ENCODE measurements at places on chromosomes 2 and 18.
A peak's percentile ranks its signal among the peaks of the same experiment; 100 is the strongest.

- no peak for DNase-seq
Measured at GRCh38 chr2:27378096-27378808, 2.3 kb downstream of the ZNF513 start.

DNA sequence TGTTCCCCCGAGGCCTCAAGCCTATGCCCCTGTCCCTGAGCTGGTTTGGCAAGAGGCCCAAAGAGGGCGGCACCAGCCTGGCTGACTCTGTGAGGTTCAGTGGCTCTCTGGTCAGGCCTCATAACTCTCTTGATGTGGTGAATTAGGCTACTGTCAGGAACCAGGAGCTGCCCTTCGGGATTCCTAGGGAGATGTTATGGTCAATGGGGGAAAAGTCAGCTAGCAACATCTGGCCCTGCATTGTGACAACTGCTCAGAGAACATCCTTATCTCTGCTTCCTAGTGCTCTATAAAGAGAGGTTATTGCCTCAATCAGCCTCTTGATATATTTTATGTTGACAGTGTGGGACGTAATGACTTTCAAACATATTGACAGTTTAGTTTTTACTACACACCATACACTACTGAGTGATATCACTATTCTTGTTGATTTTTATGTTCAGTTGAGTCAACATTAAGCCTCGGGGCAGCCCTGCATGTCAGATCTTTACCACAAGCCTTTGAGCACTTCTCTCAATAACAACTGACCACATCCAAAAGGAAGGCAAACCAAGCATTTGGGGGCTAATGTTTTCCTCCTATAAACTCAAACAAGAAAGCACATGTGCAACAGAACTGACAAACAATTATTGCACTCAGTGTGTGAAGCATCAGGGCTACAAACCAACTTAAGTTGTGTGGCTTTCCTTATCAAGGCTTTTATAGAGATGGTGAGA, 448.3 kb upstream of the SLC14A2 start:
- DNase-seq, result no peak

DNA sequence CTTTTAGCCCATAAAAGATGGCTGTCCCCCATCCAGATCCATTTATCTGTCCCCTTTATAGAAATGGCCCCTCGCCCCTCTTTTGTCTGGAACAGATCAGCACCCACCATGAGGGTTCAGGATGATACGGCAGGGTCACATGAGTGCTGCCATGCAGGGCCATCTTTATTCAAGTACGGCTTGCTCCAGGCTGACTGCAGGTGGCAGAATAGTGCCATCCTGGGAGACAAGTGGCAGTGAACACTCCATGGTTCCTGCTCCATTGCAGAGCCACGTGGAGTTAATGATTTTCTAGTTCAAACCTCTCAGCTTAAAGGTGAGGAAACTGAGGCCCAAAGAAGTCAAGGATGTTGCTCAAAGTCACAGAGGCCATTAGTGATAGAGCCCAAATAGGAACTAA, 180.6 kb downstream of the CLIP4 start:
- no peak for DNase-seq

GRCh38 chr18:58241877-58242276, 197.9 kb downstream of the NEDD4L start:
- DNase-seq, result no peak

DNA sequence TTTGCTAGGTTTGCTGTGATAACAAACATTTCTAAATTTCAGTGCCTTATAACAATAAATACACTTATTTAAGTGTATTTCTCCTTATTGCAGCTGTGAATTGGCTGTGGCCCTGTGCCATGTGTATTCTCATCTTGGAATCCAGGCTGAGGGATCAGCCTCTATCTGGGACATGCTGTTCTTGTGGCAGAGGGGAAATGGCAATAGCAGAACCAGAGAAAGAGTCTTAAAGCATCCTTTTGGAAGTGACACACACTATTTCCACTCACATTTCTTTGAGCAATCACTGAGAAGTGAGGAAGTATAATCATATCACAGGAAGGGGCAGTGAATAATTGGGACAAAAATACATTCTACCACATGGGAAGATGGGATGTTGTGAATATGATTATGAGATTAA, 66.2 kb upstream of the PROKR1 start:
- no peak for DNase-seq

GRCh38 chr2:96260387-96261260, 5.2 kb downstream of the TMEM127 start:
- peak; percentile 19 for DNase-seq

DNA sequence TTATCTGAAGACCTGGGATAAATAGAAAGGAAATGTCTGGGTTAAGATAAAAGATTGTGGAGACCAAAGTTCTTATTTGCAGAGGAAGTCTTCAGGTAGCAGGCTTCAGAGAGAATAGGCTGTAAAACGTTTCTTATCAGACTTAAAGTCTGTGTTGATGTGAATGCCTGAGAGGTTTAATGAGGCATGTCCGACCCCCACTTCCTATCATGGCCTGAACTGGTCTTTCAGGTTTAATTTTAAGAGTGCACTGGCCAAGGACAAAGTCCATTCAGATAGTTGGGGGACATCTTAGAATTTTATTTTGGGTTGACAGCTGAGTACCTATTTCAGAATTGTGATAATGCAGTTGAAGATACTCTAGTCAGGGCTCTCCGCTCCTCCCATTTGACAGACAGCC, 92.1 kb downstream of the ATL2 start:
- DNase-seq, result no peak

DNA sequence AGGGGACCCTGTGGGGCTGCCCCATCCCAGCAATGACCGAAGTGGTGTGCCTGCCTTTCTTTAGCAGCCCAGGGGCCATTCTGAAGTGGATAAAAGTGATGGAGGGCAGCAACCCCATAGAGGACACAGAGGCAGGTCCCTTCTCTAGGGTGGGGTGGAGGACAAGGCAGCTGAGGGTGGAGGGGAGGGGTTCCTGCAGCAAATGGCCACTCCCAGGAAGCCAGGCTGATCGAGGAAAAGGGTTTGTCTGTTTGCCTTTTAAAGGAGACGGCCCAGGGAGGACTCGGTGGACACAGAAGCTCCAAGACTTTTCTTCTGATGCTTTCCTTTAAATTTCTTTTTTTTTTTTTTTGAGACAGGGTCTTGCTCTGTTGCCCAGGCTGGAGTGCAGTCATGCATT, 272.8 kb downstream of the TWIST2 start:
- DNase-seq, result no peak

DNA sequence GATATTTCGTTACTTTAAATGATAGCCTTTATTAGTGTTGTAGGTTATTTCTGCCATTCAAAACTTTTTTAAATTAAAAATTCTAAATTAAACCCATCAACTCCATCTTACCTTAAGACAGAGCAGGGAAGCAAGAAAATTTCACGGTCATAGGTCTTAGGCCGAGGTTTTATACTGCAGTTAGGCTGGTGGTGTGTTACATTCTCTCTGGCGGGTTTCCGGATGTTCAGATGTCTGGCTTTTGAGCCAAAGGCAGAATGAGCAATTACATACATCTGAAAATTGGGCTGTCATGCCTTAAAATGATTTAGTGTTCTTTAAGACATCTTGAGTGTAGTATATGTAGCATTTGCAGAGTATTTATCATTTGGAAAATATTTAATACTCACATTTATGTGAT, 27.9 kb downstream of the GLS start:
- DNase-seq, result no peak

- DNase-seq, result no peak
Measured at GRCh38 chr2:47300609-47301276, 102.2 kb upstream of the MSH2 start.

DNA sequence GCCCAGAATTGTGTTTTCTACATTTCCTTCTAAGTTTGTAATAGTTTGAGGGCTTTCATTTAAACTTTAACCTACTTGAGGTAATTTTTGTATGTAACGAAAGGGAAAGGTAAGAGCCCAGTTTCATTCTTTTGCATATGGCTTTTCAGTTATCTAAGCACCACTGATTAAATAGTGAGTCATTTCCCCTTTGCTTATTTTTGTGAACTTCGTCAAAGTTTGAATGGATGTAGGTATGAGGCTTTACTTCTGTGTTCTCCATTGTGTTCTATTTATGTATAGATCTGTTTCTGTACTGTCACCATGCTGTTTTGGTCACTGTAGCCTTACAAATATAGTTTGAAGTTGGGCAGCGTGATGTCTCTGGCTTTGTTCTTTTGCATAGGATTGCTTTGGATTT, 944.8 kb upstream of the CNTNAP5 start:
- no peak for DNase-seq

DNA sequence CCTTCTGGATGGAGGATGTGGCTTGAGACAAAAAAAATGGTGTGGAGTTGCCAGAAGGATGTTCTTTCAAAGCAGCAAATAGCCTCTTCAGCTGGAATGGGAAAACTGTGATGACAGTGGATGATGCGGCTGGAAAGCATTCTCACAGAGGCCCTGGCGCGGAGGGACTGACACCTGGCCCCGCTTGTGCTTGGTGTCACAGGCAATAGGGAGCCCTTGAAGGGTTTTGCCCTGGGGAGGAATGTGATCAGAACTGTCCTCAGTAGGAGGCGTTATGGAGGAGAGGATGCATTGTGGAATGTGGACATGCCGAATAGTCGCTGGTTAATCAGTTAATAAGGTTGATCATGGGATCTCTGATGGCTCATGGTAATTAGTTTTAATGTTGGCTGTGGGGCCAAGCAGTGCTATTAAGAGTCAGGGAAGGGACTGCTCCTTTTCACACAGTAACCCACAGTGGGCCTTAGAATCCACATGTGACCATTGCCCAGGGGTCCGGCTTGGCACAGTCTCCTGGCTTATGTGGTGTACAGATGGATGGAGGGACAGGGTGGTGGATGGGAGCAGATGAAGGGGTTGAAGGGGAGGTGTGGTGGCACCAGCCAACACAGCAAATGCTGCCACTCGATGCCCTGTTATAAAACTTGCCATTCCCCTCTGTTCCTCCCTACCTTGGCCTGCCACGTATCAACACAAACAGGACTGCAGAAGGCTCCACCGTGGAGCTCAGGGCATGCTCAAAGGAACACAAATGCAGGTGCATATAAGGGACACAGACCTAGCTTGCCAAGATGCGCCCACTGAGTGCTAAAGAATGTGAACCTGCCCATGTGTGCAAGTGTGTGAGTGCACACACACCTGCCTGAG, 71.7 kb downstream of the CIB4 start:
- no peak for DNase-seq

GRCh38 chr18:27301615-27302378, 116.7 kb upstream of the CHST9 start:
- no peak for DNase-seq

- DNase-seq, result no peak
Measured at GRCh38 chr18:79878741-79879378, 72.6 kb downstream of the SLC66A2 start.

DNA sequence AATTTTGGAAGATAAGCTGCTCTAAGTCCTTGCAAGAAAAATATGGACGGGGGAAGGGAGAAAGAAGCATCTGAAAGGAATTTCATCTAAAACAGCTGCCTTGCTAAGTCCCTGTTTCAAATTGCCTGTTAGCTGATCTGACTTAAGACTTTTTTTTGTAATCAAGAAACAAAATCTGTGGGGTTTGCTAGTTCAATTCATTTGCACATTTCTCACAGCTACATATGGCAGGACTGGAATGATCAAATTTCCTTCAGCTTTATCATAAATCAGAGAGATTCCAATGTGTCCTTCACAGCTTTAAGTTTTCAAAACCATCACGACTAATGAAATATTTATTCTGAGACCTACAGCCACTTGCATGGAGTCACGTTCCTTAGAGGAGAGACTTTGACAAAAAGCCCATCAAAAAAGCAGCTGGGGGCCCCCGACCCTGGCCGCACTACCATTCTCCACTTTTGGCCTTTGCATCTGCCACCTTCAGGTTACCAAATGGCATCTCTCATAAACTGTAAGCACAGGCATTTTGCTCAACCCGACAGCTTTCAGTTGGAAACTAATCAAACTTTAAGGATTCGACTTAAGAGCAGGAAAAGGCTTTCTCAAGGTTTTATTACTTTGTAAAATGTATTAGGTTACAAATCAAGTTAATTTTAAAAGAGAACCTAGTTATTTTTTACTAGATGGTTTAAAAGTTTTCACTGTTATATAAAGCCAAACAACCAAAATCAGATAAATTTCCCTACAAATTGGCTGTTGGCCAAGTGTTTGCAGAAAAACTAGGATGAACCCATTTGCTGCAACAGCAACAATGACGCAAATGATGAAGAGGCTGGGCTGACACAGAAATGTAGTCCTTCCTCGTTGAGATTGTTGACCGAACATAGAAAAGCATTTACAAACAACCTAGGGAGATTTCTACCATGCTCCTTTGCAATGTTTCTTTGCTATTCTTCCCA, 100.4 kb upstream of the RND3 start:
- no peak for DNase-seq

DNA sequence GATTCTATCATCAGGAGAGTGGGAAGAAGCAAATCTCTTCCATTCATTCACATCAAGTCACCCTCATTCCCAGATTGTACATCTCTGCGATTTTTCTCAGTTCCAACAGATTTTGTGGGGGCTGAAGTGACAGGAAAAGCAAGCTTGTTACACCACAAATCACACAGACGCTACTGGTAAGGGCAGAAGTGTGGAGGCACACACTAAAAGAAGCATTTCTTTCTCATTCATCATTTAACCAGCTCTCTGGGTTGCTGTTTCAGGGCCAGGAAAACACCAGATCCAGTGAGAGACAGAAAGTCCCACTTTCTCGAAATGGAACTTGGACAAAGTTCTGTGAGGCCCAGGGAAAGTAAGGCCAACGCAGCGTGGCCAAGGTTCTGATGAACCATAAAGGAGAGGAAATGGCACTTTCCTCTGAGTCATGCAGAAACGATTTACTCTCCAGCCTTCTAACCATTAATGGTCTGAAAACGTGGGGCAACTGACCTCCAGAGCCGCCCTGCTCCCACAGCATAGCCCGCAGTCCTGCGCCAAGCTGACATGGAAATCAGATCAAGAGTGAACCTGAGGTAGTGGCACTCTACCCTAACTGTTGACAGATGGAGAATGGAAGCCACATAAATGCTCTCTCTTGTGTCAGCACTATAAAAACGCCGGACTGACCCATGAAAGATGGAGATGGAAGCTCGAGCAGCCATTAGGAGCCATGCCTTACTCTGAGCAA, 191.0 kb downstream of the C1D start:
- no peak for DNase-seq

- no peak for DNase-seq
Measured at GRCh38 chr2:207312006-207312356, 146.2 kb upstream of the KLF7 start.

GRCh38 chr2:28950941-28951630, 30.0 kb upstream of the TOGARAM2 start:
- no peak for DNase-seq

DNA sequence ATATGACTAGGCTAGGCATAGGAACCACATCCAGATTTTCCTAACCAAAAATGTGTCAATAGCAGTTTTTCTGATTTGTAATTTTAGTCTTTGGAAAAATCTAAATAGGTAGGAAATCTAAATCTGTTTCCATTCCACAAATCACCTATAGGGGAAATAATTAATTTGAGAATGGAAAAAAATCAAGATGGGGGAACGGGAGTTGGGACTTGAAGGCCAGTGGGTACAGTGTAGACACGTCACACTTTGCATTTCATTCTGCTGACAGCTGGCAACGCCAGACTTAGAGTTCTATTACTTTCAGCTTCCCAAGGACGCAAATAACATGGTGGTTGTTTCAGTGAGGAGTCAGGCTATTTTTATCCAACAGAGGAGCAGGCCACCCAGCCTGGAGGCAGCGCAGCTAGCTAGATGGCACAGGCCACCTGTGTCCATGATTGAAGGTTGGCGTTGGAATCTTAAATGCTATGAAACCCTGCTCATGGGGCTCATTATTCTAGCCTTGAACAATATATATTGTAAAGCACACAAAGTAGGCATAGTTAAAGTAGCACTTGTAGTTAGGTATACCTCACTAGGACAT, 23.4 kb downstream of the HNRNPA3 start:
- DNase-seq, result no peak
